ENCODE measurements at places on chromosomes 1 and 21.

DNA sequence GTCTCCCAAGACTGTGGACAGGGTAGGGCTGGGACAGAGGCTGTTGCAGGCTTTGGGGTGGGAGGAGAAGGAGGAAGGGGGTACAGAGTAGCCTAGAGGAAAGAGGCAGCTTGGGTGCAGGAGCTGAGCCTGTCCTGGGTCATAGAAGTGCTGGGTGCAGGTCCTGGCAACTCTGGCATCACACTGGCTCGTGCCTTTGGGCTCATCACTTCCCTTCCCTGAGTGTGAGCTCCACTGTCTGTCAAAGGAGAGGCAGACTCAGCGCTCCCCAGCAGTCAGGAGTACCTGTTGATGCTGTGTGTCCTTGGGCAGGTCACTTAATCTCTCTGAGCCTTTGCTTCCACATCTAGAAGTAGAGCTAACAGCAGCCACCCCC, 157.1 kb downstream of the PTPRU start:
- no peak for DNase-seq

- no peak for DNase-seq
These were observed 782.9 kb upstream of the TPTE start for GRCh38 chr21:9738527-9738926.

DNA sequence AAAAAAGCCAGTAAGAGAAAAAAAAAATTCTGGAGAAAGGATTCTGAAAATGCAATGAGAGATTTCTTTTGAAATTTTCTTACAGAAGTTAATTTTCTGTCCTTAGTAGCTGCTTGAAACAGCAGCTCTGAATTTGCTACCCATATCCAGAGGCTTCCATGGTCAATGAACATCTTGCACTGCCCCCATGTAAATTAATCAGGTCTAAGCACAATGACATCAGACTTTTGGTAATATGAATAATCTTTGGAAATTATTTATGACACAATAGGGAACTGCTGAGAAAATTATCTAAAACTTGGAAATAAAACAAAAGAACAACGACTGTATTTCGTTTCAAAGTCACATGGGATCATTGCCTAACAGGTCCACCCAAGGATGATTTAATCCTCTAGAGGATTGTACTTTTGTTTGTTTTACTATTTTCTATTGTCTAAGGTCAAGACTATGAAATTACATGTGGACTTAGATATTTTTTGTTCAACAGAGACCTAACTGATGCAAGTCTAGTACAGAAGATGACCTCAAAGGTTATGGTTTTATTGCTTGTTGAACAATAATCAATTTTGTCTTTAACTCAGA, 312.1 kb downstream of the BACH1 start:
- DNase-seq = no peak

- no peak for DNase-seq
These were observed 430.5 kb downstream of the MRPL39 start for GRCh38 chr21:25176637-25177412.

- no peak for DNase-seq
These were observed 22.8 kb downstream of the A3GALT2 start for GRCh38 chr1:33297911-33298622.

DNA sequence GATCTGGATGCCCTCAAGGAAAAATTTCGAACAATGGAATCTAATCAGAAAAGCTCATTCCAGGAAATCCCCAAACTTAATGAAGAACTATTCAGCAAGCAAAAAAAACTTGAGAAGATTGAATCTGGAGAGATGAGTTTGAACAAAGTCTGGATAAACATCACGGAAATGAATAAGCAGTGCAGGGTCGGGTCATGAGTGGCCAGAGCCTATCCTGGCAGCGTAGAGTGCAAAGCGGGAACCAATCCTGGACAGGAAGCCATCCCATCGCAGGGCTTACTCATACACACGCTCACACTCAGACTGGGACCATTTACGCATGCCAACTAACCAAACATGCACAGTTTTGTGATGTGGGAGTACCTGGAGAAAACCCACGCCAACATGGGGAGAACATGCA, 43.1 kb downstream of the ZMYM1 start:
- no peak for DNase-seq

- no peak for DNase-seq
These were observed 34.0 kb downstream of the PCSK9 start for GRCh38 chr1:55073187-55073916.

- DNase-seq = no peak
These were observed 5.7 kb upstream of the TENT5B start for GRCh38 chr1:27018316-27018715.

GRCh38 chr1:30106125-30106524, 617.3 kb downstream of the MATN1 start:
- DNase-seq = no peak
